ENCODE measurements at places on chromosomes 7 and 10.

DNA sequence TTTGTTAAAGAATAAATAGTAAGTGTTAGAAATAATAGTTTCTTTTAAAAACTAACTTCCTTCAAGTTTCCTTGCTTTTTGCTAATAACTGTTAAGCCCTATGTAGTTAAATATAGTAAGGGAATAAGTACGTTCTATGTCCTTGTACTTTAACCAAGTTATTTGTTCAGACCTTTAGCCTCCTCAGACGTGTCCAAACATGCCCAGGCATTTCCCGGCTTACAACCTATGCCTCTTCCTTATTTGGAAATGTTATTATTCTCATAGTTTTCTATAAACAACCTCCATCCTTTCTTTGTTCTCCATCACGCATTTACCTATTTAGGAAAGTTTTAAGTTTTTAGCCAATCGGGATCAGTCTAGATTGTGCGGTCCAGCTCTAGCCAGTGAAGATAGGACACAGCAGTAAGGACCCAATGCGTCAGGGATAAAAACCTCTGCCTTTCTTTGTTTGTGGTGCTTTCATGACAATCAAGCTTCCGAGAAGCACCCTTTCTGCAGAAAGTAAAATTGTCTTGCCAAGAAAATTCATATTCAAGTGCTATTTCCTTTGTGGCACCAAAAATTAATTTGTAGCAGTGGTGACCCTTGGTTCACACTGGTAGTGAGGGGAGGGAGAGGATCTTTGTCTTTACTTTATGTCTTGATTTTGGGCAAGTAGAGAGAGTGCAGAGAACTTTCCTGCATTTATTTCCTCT is 851.3 kb upstream of the POM121L12 start:
- DNase-seq = no peak

GRCh38 chr7:36527549-36527913 is 137.9 kb downstream of the ANLN start:
- DNase-seq = no peak

DNA sequence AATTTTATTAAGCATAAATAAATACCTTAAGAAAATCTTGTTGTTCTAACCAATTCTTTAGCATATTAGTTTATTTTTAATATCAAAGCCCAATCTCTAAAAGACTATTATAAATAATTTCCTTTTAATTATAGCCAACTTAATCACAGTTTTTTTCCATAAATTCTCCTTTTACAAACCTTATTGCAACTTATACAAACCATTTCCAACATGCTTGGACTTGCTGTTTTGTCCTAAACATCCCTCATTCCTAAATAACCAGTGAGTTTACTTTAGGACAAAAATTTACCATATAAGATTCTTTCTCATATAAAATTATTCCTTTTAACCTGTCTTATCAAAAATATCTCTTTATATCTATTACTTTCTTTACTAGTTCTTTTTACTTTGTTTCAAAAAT is 25.2 kb upstream of the LSM8 start:
- no peak for DNase-seq

- DNase-seq = no peak
These were observed 1.6 kb upstream of the KIAA1217 start for GRCh38 chr10:24207341-24207740.

- DNase-seq = no peak
These were observed 77.6 kb downstream of the ETV1 start for GRCh38 chr7:13911909-13912308.

- DNase-seq = no peak
These were observed 62.4 kb upstream of the CDCA7L start for GRCh38 chr7:22008087-22008486.

GRCh38 chr7:79055722-79056415 is 397.6 kb downstream of the MAGI2 start:
- no peak for DNase-seq

GRCh38 chr10:48469516-48470020 is 135.3 kb downstream of the ARHGAP22 start:
- no peak for DNase-seq

DNA sequence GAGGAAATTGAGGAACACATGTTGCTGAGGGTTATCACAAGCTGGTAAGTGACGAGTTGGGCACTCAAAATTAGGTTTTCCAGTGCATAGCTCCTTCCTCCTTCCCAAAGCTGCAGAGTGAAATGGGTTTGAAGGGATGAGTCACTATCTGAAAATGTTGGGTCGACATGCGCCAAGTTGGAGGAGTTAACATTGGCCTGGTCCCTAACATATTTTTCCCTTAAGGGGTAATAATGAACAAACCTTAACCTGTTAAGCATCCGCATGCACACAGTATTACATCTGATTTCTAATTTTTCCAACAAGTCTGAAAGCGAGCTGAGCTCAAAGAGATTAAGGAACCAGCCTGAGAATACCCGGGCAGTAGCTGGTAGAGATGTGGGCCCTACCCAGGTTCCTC is 20.7 kb upstream of the TECTB start:
- DNase-seq = no peak

DNA sequence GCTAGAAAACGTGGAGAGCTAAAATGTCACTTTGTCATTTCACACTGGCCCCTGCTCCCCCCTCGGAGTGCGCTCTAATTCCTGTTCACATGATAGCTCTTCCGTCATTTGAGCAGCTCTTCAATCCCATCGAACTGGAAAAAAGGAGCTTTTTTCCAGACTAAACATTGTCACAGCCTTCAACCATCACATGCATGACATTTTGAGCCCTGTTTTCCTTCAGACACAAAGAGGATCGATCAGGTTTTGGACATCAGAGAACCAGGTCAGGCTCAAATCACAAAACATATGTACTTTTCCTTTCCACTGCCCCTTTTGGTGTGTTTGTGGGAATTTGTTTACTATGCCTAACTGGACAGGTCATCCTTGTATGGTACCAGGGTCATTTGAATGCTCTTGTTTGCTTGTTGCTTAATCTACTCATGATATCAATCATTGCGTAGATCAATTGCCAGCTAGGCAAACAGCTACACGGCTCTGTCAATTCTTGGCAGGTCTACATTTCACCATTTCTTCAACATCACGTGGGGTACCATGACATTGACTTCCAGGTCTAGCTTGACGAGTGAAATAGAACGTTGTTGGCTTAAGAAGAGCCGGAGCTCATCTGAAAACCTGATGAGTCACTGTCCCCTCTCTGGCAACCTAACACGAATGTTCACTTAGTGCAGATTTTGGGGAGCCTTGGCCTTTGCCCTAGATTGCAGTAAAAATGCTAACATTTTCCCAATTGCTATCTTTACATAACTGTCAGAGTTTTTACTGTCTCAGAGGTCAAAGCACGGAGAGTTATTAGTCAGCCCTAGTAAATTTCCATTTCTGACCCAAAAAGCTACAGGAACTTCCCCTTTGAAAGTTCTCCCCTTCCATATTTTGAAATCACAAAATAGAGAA is 87.3 kb downstream of the LYZL2 start:
- no peak for DNase-seq

GRCh38 chr10:102230861-102231356 is 4.8 kb downstream of the ELOVL3 start:
- DNase-seq = no peak

- no peak for DNase-seq
These were observed 61.1 kb downstream of the CXCL12 start for GRCh38 chr10:44323838-44324237.

DNA sequence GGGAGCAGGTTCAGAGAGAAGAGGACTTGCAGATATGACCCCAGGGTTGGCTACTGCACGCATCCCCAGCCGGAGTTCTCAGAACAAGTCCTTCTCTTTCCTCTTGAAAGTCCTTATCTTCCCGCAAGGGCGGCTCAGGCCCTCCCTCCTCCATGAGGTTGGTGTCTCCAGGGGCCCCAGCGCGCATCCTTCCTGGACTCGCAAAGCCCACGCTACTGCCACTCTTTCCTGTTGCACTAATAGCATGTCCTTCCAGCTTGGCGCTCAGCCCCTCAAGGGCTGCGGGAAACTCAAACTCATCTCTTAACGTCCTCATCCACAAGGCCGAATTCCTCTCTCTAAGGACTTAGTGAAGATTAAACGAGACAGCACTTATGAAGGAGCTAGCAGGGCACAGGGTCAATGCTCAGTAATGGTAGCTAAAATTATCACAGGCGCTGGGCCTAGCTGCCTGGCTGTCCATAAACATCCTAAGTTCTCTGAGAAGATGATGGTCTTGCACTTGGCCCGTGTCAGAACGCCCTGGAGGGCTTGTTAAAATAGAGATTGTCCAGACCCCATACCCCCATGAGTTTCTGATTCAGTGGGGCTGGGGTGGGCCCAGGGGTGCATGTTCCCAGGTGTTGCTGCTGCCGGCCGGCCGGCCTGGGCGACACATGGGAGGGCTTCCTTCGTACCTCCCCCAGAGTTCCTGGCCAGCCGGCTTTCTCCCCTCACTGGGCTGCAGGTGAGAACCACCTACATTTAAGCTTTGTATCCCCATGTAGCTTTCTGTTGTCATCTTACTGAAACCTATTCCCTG is 261.4 kb downstream of the COBL start:
- no peak for DNase-seq

DNA sequence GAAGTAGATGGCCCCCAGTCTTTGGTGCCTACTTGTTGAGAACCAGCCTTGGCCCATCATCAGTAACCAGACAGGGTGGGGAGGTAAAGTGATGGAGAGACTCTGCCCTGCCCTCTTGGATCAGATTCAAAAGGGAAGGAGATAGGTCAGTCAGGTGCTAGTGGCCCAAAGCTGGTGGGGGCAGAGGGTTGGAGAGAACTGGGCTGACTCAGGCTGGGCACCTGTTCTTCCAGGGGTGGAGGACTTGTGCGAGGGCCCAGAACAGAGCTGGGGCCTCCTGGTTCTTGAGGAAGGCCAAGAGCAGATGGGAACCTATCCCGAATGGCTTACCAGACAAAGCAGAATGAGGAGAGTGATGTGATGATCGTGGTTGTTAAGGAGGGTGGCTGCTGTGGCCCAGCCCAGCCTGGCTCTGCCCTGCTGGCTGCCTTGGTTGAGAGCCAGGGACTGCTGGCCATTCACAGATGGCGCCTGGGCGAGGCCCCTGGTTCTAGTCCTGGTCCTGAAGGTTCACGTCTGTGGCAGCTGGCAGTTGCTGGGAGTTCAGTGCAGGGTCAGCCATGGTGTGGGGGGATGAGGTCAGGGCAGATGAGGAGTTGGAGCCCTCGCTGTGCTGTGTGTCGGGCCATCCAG is 36.6 kb downstream of the PALD1 start:
- no peak for DNase-seq

GRCh38 chr10:3687510-3688081 is 97.4 kb downstream of the KLF6 start:
- no peak for DNase-seq

DNA sequence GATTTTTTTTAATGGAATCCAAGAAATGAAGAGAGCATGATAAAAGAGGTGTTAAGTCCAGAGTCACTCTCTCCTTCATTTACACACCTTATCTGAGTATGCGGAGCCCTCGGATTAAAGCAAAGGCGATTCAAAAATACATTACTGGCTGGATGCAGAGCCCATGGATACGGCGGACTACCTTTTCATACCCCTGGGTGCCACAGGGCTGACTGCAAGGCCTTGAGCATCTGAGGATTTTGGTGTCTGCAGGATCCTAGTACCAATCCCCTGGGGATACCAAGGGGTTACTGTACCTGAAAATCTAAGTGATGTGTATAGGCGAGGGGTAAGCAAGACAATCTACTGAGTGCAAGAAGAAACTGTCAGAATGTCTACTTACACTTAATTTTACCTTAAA is 20.5 kb downstream of the PIP4K2A start:
- no peak for DNase-seq

DNA sequence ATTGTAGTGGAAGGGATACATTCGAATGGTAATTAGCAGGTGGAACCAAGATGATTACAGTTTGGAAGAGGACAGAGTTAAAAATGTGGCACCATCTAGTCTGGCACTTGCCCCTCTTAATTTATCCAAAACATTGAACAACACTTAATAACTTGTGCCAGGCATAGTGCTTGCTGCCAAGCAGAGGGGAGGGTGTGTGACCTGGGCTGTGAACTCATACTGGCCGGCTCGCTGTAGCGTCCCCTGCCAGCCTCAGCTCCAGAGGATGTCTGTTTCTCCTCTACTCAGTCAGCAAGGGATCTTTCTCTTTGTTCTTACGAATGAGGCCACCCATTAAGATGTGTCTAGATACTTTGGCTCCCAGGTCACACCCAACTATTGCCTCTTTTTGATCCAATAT is 179.4 kb upstream of the INHBA start:
- no peak for DNase-seq

DNA sequence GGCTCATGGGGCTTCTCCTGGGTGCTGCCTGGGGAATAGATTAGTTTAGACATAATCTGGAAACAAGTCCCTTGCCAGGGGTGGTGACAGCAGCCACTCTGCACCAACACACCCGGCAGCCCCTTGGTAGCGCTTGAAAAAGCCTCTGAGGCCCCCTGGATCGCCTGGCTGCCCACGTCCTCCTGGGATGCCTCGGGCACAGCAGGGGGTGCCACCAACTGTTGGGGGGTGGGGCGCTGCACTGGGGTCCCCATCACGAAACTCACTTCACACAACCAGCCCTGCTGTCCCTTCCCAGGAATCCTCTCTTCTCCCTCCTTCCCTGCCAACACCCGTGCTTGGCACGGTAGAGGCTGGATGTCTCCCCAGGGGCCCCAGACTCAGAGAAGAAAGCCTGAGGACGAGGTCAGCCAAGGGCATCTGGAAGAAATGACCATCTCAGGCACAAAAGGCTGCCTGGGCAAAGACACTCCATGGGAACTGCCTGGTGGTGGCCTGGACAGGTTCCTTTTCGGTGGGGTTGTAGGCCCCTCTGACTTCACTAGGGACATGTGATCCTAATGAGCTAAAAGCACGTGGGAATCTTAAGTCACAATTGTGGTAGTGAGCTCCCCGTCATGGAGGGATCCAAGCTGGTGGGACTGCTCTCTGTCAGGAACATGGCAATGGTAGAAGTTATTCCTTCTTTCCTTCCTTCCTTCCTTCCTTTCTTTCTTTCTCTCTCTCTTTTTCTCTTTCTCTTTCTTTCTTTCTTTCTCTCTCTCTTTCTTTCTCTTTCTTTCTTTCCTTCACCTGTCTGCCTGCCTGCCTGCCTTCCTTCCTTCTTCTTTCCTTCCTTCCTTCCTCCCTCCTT is 11.3 kb downstream of the TMEM270 start:
- DNase-seq = no peak

- no peak for DNase-seq
These were observed 302.2 kb upstream of the CACNA2D1 start for GRCh38 chr7:82745820-82746219.

DNA sequence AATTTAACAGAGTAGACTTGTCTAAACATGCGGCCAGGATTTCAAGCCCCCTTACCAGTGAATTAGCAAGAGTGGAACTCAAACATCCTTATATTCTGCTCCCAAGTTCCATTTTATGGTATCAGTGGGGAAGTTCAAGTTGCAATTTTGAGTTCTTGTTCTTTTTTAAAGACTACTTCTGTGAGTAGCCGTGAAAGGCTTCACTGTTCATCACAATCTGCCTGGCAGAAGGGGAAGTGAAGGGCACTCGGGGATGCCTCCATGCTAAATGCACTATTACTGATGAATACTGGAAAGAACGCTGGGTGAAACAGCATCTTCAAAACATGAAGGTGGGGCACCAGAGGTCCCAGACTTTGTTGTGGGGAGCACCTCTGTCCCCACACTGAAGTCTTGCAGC is 22.4 kb upstream of the FGL2 start:
- DNase-seq = no peak

GRCh38 chr7:78542541-78542940 is 744.0 kb downstream of the PHTF2 start:
- DNase-seq = no peak

GRCh38 chr7:2171855-2172254 is 60.9 kb downstream of the MAD1L1 start:
- no peak for DNase-seq

Measured in frontal cortex (tissue), 4 donors.